ENCODE measurements at places on chromosomes 12 and 14.
A peak's percentile ranks its signal among the peaks of the same experiment; 100 is the strongest.

DNA sequence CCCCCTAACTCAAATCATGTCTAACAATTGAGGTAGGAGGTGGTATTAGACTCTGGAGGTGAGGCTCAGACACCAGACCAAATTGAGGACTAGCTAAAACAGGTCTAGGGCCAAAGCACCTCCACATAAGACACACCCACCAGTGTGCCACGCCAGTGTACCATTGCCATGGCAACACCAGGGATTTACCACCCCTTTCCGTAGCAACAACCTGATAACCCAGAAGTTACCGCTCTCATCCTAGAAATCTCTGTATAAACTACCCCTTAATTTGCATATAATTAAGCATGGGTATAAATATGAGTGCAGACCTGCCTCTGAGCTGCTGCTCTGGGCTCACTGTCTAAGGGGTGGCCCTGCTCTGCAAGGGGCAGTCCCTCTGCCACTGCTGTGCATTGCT is 57.4 kb upstream of the PPP2R5C start:
- DNase-seq = no peak

DNA sequence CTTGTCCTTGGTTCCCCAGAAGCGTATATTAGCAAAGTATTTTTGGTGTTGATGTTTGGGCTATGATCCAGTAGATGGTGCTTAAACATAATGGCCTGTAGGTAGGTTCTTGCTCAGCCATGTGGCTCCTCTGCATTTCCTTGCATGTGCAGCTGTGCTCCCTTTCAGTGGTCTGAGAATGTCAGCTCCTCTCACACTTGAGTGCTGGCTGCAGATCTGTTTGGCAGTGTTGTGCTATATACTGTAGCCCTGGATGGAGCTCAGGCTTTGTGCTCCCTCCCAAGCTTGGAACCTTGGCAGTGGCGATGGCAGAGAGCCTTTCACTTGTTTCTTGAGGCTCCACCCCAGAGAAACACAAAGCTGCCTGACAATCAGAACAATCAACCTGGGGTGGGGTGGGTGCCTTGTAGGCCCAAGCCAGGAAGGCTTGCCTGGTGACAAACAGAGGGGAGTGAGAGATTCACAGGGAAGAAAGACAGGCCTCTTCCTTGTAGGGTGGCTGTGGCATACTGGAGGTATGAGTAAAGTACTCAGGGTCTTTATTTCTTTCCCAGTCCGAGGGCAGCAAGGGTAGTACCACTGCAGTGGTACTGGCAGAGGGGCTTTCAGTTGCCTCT is 255.3 kb downstream of the RAD51B start:
- DNase-seq = peak; percentile 25

GRCh38 chr12:81381951-81382350 is 304.1 kb downstream of the ACSS3 start:
- no peak for DNase-seq

DNA sequence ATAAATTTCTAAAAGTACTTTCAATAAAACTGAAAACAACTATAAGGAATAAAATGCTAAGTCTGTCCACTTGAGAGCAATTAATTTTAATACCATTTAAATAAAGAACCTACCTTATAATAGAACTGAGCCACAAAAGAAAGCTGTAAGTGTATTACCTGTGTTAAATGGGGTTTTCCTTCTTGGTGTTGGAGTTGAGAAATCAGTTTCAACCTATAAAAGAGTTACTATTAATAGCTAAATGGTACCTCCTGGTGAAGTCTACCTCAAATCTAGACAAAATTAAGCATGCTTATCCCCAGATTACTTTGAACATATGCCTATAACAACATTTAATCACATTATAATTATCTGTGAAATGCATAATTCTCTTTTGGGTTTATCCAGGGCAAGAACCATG is 48.8 kb downstream of the MIS18BP1 start:
- DNase-seq = no peak

DNA sequence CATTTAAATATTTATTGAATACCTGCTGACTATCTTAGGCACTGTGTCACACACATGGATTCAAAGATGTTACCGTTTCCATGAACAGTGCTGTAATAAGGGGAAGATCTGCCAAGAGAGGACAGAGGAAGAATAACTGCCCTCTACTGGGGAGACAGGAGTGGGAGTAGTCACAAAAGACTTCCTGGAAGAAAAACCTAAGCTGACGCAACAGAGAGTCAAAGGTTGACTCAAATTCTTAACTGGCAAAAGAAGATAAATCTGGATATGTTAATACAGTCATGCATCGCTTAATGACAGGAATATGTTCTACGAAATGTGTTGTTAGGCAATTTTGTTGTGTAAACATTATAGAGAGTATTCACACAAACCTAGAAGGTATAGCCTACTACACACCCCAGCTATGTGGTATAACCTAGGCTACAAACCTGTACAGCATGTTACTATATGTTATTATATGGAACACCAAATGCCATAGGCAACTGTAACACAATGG is 51.5 kb downstream of the DCAF5 start:
- DNase-seq = no peak

DNA sequence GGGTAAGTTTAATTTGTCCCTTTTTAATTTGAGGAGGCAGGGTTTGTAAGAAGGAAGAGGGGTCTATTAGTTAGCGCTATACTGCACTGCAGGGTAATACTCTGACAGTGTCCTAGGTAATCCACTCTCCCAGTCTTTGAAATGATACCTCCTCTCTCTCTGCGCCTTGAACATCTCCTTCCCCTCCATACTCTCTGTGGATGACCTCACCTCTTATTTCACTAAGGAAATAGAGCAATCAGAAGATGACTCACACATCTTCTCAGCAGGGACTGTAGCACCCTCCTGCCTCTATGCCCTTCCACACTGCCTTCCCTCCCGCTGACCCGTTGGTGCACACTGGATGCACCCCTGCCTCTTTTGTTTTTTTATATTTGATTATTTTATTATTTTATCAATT is 94.2 kb downstream of the GRIP1 start:
- no peak for DNase-seq

DNA sequence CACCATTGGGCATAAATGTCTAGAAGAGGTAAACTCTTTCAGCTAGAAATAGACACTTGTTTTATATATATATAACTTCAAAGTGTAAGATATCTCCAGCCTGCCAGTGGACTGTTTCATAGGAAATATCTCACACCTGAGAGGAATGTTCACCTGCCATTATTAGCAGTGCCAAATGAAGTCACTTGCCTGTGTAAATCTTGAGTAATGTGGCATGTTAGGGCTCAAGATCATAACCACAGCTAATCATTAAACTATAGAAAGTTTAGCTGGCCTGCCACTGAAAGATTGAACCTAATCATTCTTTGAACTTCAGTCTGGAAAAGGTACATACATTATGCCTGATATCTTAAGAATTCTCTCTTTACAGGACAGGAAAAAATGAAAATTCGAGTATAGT is 25.5 kb upstream of the KCNJ8 start:
- no peak for DNase-seq

DNA sequence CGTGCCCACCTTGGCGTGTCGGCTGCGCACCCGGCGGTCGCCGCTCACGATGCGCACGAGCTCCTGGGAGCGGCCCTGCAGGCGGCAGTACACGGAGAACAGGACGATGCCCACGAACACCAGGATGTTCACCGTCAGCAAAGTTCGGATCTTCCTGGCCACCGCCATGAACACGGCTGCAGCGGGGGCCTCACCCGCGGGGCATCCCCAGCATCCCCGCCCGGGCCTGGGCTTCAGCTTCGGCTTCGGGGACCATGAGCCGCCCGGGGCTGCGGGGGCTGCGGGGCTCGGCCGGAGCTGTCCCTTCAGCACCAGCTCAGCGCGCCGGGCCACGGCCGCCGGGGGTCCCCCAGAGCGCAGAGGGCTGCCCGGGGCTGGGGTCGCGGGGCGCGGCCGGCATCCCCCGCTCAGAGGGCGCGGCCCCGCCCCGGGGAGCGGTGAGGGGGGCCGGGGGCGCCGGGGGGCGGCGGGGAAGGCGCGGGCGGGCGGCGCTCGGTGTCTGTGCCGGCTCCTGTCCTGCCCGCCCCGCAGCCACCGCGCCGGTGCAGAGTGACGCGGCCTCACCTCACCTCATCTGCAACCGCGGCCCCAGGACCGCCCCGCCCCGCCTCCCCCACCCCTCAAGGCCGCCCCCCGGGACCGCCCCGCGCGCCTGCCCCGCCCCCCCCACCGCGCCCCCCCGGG is at the start of gene GALNT9:
GALNT9 (minus strand) TSS at position 554 of the 684 bp plus-strand sequence; CDS start at position 168, 386 bp downstream.
- DNase-seq = peak; percentile 60

GRCh38 chr12:82529101-82529500 is 157.6 kb upstream of the TMTC2 start:
- DNase-seq = no peak

GRCh38 chr14:75979071-75979571 is 2.7 kb downstream of the TGFB3 start:
- peak; percentile 62 for DNase-seq
